ENCODE measurements at places on chromosomes 12 and 14. TPM values are rescaled to one million over a fixed set of nuclear protein-coding genes. Genes with fewer than 3 reads are reported as not detected.

HOXC9 gene
- total RNA-seq = not detected

SMCO2 gene
- total RNA-seq = 0.78 TPM

GNS gene
- 45.9 TPM for total RNA-seq

IPO8 gene
- total RNA-seq = 58.5 TPM

RERGL gene
- 1.7 TPM for total RNA-seq

KRT77 gene
- total RNA-seq = not detected

SYNE3 gene
- 2.2 TPM for total RNA-seq

APOLD1 gene
- 42.9 TPM for total RNA-seq

PTPRO gene
- total RNA-seq = 157 TPM

KERA gene
- 3.0 TPM for total RNA-seq

PLEKHH1 gene
- total RNA-seq = 5.5 TPM

NDUFB1 gene
- 158 TPM for total RNA-seq

WDHD1 gene
- 9.0 TPM for total RNA-seq

ESR2 gene
- total RNA-seq = 1.4 TPM

RBM25 gene
- 62.1 TPM for total RNA-seq

UNG gene
- 26.8 TPM for total RNA-seq

TAMALIN gene
- total RNA-seq = 1.6 TPM
